ENCODE measurements at places on chromosomes 5 and 9. TPM values are rescaled to one million over a fixed set of nuclear protein-coding genes. Genes with fewer than 3 reads are reported as not detected.

DNA sequence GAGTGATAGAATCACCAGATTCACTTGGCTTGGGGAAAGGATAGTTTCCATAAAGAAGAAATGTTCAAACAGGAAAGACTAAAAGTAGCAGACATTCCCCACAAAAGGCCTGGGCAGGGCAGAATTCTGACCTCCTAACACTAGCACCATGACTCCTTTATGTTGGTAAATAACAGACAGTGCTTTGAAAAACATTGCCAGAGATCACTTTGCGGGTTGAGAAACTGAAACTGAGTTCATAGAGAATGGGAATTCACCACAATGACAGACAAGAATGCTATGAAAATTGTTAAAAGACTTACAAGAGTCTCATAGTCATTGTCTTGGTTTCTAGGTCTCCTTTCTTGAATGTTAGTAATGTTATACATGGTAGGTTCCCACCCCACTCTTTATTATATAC lies 172.5 kb upstream of the GLRA1 start:
- no peak overlapping the region for H3K27ac ChIP-seq
- no peak overlapping the region for H3K4me3 ChIP-seq
- H3K36me3 ChIP-seq: no peaks in the 10 kb centered on the region
- DNase-seq: no peak
- H3K27me3 ChIP-seq: no peaks in the 10 kb centered on the region

DNA sequence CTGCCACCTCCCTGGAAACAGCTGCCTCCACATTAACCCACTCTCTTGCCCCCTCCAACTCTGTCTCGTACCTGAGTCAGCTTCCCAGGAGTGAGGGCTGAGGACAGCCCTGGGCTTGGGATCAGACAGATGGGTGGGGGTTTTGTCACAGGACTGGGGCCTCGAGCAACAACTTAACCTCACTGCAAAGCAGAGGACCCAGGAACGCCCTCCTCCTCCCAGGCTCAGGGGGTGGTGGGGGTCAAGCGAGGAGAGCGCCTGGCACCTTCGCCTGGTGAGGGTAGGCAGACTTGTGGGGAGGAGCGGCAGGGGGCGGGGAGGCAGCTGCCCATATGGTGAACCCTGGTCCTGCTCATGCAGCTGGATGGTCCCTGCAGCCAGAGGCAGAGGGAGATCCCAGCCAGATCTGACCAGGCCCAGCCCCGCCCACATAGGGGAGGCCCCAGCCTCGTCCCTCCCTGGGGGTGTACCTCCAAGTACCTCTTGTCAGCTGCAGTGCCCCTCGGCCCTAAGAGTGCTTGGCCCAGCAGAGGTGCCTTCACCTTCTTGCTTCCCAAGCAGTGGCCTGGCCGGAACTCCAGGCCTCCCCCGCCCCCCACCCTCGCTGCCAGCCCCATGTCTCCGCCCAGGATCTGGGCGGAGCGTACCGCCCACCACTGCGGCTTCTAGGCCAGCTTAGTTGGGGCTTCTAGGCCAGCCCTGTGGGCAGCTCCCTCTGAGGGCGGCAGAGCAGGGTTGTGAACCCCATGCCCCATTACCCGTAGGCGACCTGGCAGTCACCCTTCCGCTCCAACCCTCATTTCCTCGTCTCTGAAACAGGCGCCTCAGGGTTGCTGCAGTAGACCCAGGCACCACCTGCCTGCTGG lies at the start of gene SARDH:
SARDH (minus strand) TSS at position 579 of the 866 bp plus-strand sequence. CDS start 4,179 bp downstream, outside the sequence.
- peak; percentile 63 for DNase-seq
- peak within 1 kb of the TSS; percentile 34 for H3K4me3 ChIP-seq
- H3K4me1 ChIP-seq: no peaks in the 10 kb centered on the region
- H3K27me3 ChIP-seq: no peaks in the 10 kb centered on the region
- no peak within 1 kb of the TSS for H3K27ac ChIP-seq

DNA sequence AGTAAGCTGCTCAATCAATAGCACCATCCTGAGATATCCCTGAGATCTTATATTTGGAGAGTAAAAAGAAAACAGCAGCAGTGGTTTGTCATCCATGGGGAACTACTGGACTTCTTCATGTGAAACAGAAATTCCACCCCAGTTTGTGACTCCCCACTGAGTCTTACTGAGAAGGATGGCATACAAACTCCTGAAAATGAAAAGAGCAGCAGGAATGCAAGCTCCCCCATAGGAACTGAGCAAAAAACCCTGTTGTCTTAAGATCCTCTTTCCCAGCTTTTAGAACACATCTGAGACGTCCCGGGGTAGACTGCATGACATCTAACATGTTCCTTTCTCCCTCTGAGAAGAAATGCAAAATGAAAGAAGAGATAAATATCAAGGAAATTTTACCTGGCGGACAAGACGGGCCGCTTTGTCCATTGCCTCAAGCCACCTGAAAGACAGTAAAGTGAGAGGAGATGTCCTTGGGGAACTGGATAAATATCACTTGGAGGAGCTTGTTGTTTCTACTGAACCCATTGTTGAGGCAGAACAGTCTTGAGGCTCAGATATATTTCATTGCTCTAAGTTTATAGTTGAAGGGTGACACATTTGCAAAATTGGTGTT lies 117.1 kb downstream of the NUDT12 start:
- H3K27ac ChIP-seq: no peak overlapping the region
- peaks cover 10% of the 10 kb centered on the region for H3K4me1 ChIP-seq
- DNase-seq: no peak
- H3K27me3 ChIP-seq: no peaks in the 10 kb centered on the region

- H3K27ac ChIP-seq: no peak overlapping the region
- H3K27me3 ChIP-seq: no peaks in the 10 kb centered on the region
- no peaks in the 10 kb centered on the region for H3K4me1 ChIP-seq
- H3K4me3 ChIP-seq: no peak overlapping the region
- DNase-seq: no peak
- no peaks in the 10 kb centered on the region for H3K36me3 ChIP-seq
Measured at GRCh38 chr5:33981408-33982162, 2.9 kb downstream of the SLC45A2 start.

GRCh38 chr5:73388306-73388684 lies 60.3 kb downstream of the FOXD1 start:
- peaks cover 4% of the 10 kb centered on the region for H3K4me1 ChIP-seq
- H3K27ac ChIP-seq: no peak overlapping the region
- H3K27me3 ChIP-seq: no peaks in the 10 kb centered on the region
- DNase-seq: no peak
- no peaks in the 10 kb centered on the region for H3K36me3 ChIP-seq

DNA sequence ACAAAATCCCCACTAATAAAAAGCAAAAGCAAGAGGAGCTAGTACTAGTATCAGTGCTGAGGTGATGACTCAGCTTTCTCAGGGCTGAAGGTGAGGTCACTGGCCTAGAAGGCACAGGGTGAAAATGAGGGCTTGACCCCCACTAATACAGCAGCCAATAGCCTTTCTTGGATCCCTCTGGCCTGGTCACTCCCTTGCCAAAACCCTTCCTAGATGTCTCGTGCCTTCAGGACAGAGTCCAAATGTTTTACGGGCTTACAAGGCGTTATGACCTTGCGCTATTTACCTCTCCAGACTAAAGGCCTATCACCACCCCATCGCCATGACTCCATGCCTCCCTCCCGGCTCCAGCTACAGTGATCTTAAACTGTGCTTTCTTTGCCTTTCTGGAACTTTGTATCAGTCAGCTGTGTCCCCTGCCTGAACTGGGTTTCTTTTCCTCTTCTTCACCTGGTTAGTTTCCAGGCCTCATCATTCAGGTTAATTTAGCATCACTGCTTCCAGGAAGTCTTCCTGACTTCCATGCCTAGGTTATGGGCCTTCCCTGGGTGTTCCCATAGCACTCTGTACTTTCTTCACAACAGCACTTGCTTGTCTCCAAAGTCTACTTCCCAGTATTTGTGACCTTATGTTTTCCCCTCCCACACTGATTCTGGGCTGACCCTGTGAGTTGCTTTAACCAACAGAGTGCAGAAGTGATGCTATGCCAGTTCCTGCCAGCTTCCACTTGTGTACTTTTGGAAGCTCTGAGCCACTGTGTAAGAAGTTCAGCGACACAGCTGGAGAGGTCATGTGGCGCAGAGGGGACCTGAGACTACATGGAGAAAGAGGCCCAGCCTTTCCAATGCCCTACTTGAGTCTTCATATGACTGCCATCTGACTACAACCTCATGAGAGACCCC lies 4.2 kb upstream of the DELE1 start:
- H3K27me3 ChIP-seq: no peaks in the 10 kb centered on the region
- H3K4me3 ChIP-seq: no peak overlapping the region
- H3K36me3 ChIP-seq: no peaks in the 10 kb centered on the region
- peaks cover 11% of the 10 kb centered on the region for H3K4me1 ChIP-seq

DNA sequence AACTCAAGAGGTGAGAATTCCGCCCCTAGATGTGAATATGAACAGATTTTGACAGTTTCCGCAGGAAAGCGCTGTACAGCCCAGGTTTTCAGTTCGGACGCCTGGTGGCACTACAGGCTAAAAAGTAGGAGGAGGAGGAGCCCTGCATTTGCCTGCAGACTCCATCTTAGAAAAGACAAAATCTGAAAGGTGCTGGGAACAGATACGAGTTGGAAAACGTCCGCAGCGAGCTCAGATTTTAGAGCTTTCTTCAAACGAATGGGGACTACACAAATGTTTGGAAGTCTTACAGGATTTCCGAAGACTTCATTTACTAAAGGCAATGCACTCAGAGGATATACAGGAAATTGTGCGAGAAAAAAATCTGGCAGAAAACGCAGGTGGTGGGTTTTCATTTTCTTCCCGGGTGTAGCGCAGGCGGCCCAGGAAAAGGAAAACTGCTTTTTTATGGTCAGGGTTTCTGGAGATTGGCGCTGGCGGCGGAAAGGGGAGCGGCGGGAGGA lies 9.9 kb upstream of the PCDHB2 start:
- H3K27me3 ChIP-seq: no peaks in the 10 kb centered on the region
- H3K27ac ChIP-seq: no peak overlapping the region
- no peaks in the 10 kb centered on the region for H3K4me1 ChIP-seq
- no peak overlapping the region for H3K4me3 ChIP-seq
- H3K36me3 ChIP-seq: no peaks in the 10 kb centered on the region

DNA sequence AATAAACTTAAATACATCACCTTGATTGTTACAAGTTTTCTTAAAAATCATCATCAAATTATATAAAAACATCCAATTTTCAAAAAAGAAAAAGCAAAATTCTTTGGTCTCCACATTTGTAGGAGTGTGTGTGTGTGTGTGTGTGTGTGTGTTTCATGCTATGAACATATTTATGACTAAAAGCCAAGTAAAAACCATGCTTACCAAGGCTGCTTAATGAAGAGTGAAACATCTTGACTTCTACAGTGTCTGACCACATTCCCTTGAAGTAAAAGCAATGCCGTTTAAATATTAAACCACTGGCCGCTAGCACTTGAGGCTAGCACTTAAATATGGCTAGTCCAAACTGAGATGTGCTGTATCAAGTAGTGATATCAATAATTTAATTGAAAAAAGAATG lies 549.1 kb upstream of the CCNG1 start:
- no peaks in the 10 kb centered on the region for H3K27me3 ChIP-seq
- no peak for DNase-seq
- H3K36me3 ChIP-seq: no peaks in the 10 kb centered on the region
- no peaks in the 10 kb centered on the region for H3K4me1 ChIP-seq

GRCh38 chr9:2928411-2928810 lies 84.5 kb upstream of the PUM3 start:
- no peak overlapping the region for H3K4me3 ChIP-seq
- no peaks in the 10 kb centered on the region for H3K27me3 ChIP-seq
- no peak overlapping the region for H3K27ac ChIP-seq
- no peaks in the 10 kb centered on the region for H3K36me3 ChIP-seq

DNA sequence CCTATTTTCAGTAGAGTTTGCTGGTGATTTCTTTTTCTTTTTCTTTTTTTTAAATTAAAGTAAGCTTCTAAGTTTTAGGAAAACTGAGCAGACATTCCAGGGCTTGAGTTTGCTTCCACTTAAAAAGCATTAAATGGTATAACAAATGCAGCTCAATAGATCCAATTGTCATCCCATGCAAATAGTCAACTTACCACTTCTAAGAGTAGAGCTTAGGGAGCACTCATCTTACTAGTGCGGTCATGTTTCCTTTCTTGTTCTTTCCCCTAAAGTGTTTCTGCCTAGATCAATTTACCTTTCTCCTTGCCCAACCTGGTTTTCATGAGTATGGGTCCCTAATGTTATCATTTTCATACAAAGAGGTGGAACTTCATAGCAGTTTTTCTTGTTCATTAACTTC lies 13.0 kb upstream of the CEP120 start:
- no peaks in the 10 kb centered on the region for H3K36me3 ChIP-seq
- DNase-seq: no peak
- no peaks in the 10 kb centered on the region for H3K27me3 ChIP-seq
- no peak overlapping the region for H3K4me3 ChIP-seq
- H3K4me1 ChIP-seq: no peaks in the 10 kb centered on the region
- no peak overlapping the region for H3K27ac ChIP-seq

GRCh38 chr9:134411440-134412297 lies 85.4 kb downstream of the RXRA start:
- no peaks in the 10 kb centered on the region for H3K27me3 ChIP-seq
- H3K36me3 ChIP-seq: no peaks in the 10 kb centered on the region
- peaks cover 17% of the 10 kb centered on the region for H3K4me1 ChIP-seq
- no peak for DNase-seq
- no peak overlapping the region for H3K27ac ChIP-seq
- no peak overlapping the region for H3K4me3 ChIP-seq

DNA sequence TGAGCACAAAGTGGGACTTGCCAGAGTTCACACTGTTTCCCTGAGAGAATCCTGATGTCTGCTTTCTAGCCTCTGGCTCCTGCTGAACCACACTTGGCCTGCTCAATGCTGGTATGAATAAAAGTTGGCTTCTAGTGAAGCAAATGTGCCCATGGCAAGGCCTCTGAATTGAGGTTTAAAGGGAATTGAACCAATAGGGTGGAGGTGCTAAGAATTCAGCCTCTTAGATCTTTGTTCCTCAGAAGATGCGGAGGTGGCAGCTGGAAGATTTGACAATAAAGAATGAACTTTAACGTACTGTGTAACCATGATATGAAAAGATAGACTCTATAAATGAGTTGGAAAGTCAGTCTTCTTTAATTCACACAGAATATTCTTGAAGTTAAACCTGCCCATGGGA lies 57.2 kb downstream of the RASGRF2 start:
- H3K4me1 ChIP-seq: no peaks in the 10 kb centered on the region
- H3K27ac ChIP-seq: no peak overlapping the region
- DNase-seq: no peak
- H3K27me3 ChIP-seq: no peaks in the 10 kb centered on the region
- H3K4me3 ChIP-seq: no peak overlapping the region

GRCh38 chr9:87887661-87888480 lies 5.2 kb downstream of the SPATA31E1 start:
- no peak for DNase-seq
- no peaks in the 10 kb centered on the region for H3K4me1 ChIP-seq
- H3K4me3 ChIP-seq: no peak overlapping the region
- no peaks in the 10 kb centered on the region for H3K36me3 ChIP-seq
- no peak overlapping the region for H3K27ac ChIP-seq
- no peaks in the 10 kb centered on the region for H3K27me3 ChIP-seq

The ARL14EPL gene
- total RNA-seq: not detected

The RBM18 gene
- 8.8 TPM for total RNA-seq

The SLC25A46 gene
- 40.0 TPM for total RNA-seq

The AGXT2 gene
- total RNA-seq: 11.2 TPM

All from Peyer's patch (tissue), 4 donors.